H7 (cell line): ENCODE measurements at places on chromosomes 7 and 10. TPM values are rescaled to one million over a fixed set of nuclear protein-coding genes. Genes with fewer than 3 reads are reported as not detected.

The TFPI2 gene
- 4.8 and 8.1 TPM in 2 replicates for total RNA-seq

The ZWINT gene
- 84.4 and 103 TPM in 2 replicates for total RNA-seq

The MRPS17 gene
- 22.1 and 25.7 TPM in 2 replicates for total RNA-seq

The TDRD1 gene
- 0.14 and 0.26 TPM in 2 replicates for total RNA-seq

The C7orf33 gene
- not detected in 2 replicates for total RNA-seq

The LIPN gene
- not detected in 2 replicates for total RNA-seq

The STOX1 gene
- 2.4 TPM in 2 replicates for total RNA-seq

The KEL gene
- total RNA-seq, result 1.7 and 7.7 TPM in 2 replicates

The SP4 gene
- 21.2 and 26.3 TPM in 2 replicates for total RNA-seq

DNA sequence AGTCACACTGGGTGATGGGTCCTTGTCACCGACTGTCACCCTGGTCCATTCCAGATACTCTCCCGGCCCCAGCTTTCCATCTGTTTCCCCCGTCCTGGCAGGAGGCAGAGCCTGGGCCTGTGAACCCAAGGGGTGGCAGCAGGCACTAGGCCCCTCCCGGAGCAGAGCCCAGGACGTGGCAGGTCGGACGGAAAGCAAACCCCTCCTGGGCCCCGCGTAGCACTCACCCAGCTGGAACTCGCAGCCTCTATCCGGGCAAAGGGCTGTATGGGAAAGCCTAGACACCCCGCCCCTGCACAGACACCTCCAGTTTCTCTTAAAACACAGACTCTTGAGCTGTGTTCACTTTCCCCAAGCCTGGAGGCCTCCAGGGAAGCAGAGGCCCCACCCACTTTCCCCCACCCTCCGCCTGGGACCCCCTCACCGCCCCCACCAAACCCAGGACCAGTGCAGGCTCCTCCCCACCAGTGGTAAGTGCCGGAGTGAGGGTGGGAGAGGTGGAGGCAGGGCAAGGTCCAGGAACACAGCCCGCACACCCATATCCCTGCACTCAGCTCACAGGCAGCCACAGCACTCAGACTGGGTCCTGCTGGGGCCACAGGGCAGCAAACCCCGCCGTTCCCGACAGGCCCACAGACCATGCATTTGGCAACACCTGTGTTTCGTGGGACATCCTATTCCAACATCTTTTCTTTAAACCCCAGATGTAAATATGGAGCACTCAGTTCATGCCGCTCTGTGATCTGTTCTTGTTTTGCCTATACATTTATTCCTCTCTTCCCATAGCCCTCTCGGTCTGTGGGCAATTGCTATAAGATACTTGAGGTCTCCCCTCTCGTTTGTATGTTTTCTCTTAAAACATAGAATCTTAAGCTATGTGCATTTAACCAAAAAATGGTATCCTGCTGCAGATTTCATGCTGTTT lies 98.2 kb upstream of the PDGFA start:
- DNase-seq, result peak; percentile 61

DNA sequence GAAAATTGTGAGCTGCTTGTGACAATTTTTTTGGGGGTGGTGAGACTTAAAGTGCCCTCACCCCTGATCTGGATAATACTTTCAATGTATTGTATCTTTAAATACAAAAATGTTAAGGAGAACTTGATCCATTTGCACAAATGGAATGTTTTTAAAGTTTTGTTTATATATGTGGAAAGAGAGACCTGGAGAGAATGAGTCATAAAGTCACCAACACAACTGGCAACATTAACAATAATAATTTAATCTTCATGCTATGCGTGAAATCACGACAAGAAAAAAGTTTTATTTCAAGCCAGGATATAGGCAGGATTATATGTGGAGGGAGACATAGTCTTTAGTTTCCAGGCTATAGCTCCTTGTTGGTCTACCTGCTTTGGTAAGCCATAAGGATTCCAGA lies 537.5 kb downstream of the GPAM start:
- DNase-seq, result no peak

- peak; percentile 78 for DNase-seq
Observed at GRCh38 chr7:23531050-23531793, 559 bp downstream of the TRA2A start.

GRCh38 chr10:74598891-74599566 lies 227.4 kb upstream of the KAT6B start:
- DNase-seq, result no peak

- DNase-seq, result no peak
Observed at GRCh38 chr7:125090596-125090995, 161.0 kb upstream of the POT1 start.

DNA sequence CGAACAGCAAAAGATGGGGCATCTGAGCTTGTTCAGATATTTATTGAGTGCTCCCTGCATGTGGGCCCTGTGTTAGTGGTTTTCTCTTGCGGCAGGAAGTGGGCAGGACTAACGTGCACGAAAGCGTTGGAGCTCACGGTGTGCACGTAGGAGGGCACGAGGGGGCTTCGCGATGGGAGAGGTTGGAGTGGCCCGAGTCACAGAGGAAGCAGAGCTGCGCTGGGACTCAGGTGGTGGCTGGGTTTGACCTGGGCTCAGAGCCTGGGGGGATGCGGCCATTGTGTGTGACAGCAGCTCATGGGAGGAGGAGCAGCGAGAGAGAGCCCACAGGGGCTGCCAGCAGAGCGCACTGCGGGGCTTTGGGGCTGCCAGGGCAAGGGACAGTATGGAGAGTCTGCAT lies 7.7 kb downstream of the ZSCAN25 start:
- no peak for DNase-seq

GRCh38 chr7:13894377-13894776 lies 95.1 kb downstream of the ETV1 start:
- DNase-seq, result no peak

DNA sequence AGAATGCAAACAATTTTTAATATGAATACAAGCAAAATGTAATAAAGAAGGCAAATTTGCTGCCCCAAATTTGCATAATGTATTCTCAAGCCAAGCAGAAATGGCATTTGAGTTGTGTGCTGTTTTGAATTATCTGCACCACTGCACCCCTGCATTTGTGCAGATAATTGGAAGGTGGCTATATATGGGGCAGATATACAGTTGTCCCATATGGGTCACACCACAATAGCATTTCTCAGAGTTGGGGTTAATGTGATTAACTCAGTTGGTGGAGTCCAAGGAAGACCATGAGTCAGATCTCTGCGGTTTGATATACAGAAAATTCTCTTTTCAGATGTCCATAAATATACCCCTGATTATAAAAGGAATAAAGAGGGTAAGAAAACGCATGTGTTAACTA lies 68.9 kb upstream of the EXOC4 start:
- no peak for DNase-seq

DNA sequence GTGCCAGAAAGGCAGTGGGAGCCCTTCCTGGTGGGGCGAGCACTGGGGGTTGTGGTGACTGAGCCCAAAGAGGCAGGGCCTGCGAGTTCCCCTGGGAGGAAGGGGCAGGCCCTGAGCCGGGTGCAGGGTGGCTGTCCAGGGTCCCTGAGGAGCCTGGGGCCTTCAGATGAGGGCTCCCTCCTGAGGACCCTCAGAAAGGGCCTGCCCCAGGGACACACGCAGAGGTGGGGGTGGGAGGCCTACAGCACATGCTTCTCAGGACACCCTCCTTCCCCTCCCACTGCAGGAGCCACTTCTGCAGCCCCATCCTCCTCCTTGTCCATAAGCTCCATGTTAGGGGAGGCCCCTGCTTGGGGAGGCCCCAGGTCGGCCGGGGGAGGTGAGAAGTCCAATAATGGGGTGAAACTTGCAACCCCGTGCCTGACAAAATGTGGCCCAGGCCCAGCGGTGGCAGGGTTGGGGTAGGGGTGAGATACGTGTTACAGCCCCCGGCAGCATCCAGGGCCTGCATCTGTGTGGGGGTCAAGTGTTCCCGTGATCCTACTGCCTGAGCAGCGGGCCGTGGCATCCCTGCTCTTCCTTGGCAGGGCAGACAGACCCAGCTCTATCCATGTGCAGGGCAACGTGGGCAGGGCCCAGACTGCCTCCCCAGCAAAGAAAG lies 31.8 kb upstream of the RET start:
- peak; percentile 63 for DNase-seq

GRCh38 chr10:78602201-78602932 lies 466.4 kb upstream of the ZMIZ1 start:
- DNase-seq, result no peak
